Activated T-helper 1 cell treated with Interleukin-2 at 50 U/mL for 16 hours (primary cell): ENCODE measurements at places on chromosomes 2 and 18.

DNA sequence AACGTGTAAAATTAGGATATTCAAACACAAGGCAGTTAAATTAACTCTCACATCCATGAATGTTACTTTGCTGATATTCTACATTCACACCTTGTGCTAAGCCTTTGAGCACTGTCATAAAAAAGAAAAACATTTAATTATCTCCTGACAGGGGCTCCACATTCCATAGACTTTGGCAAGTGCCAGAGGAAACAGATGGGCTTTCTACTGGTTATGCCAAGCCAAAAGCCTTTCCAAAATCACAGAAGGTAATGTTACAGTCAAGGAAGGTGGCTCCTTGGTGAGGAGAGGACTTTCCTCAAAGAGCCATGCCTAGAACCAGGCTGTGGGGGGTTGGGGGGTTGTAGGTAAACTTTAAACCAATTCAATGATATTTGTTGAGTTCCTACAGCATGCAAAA lies 12.4 kb downstream of the MYO5B start:
- no peak for DNase-seq

DNA sequence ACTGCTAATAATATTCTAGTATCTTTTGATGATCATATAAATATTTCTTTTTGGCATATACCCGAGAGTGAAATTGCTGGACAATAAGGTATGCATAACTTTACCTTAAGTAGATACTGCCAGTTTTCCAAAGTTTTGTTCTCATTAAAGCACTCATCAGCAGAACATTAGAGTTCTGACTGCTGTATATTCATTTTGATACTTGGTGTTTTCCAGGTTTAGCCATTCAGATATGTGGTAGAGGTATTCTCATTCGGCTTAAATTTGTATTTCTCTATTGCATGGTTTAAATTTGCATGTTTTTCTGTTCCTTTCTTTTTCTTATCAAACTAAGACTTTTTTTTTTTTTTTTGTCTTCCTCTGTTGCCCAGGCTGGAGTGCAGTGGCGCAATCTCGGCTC lies 18.2 kb downstream of the CYBRD1 start:
- DNase-seq = no peak

GRCh38 chr18:12327510-12328178 lies 19.6 kb downstream of the TUBB6 start:
- DNase-seq = peak; percentile 37

- DNase-seq = no peak
These were observed 124.2 kb downstream of the UBE2E3 start for GRCh38 chr2:181104512-181105115.

GRCh38 chr2:168884975-168885374 lies 5.3 kb downstream of the SPC25 start:
- DNase-seq = no peak

DNA sequence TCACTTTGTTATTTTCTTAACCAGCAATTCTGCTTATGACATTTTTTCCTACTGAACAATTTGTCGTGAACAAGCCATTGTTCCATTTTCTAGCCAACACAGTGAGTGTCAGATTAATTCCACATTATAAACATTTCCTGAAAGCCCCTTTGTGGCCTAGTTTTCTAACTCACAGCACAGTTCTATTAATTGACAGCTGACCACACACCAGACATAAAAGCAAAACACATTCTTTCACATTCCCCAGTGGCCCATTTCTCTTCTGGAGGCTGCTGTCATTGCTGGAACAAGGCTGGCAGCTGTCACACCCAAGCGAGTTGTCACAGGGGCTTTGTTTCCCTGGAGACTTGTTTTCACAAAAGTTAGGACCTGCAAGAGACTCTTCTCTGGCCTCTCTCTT lies 50.7 kb downstream of the RNF152 start:
- no peak for DNase-seq
